ENCODE measurements at places on chromosomes 11 and 22.

GRCh38 chr11:129209891-129210830 is 18.0 kb upstream of the ARHGAP32 start:
- no peak for DNase-seq

GRCh38 chr11:70251659-70252321 is 18.7 kb upstream of the PPFIA1 start:
- peak; percentile 78 for DNase-seq

DNA sequence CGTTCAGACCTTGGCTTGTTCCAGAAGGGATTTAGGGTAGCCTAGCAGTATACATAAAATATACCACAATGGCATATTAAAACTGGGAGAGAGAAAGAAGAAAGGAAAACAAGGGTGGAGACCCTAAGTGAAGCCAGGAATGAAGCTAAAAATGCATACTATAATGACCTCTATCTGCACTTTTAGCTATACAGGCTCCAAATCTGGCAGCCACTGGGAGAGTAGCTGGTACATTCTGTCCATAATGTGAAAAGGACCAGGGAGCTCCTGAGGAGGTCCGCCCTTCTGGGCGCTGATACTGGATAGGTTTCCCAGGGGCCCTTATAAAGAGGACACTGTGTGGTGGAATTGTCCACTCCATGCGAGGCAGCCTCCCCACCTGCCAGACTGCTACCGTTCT is 42.8 kb downstream of the PRDM11 start:
- DNase-seq = no peak

GRCh38 chr11:19976281-19976941 is 183.9 kb downstream of the DBX1 start:
- DNase-seq = no peak

GRCh38 chr11:116460156-116460920 is 312.4 kb downstream of the BUD13 start:
- no peak for DNase-seq

- DNase-seq = no peak
Measured at GRCh38 chr11:130651066-130651855, 202.8 kb downstream of the ADAMTS15 start.

DNA sequence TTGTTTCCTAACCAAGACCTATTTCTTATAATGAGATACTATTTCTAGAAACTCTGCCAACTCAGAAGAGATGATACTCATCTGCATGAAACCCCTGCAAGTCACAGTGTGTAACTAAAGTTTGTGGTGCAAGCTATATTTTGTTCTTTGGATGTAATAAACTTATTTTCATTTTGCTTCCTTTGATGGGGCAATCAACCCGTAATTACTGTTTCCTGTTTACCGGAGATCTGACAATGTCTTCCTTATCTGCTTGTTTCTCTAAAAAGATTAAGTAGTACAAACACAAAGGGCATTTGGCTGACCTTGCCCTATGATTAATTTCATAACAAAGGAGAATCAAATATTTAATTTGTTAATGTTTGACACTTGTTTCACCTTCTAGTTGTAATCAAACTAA is 846.6 kb upstream of the ANO3 start:
- DNase-seq = no peak

- peak; percentile 16 for DNase-seq
Measured at GRCh38 chr11:20669820-20670684, 666 bp downstream of the NELL1 start.

GRCh38 chr11:47726118-47726442 is 10.9 kb upstream of the AGBL2 start:
- DNase-seq = no peak

- no peak for DNase-seq
Measured at GRCh38 chr11:76659672-76660532, 10.6 kb downstream of the LRRC32 start.

- peak; percentile 31 for DNase-seq
Measured at GRCh38 chr11:32729976-32730375, 64.5 kb downstream of the CCDC73 start.

DNA sequence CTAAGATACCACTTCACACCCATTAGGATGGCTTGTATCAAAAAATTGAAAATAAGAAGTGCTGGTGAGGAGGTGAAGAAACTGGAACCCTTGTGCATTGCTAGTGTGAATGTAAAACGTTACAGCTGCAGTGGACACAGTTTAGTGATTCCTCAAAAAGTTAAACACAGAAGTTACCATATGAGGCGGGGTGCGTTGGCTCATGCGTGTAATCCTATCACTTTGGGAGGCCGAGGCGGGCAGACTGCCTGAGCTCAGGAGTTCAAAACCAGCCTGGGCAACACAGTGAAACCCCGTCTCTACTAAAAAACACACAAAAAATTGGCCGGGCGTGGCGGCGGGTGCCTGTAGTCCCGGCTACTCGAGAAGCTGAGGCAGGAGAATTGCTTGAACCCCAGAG is 43.5 kb downstream of the SGSM3 start:
- no peak for DNase-seq

DNA sequence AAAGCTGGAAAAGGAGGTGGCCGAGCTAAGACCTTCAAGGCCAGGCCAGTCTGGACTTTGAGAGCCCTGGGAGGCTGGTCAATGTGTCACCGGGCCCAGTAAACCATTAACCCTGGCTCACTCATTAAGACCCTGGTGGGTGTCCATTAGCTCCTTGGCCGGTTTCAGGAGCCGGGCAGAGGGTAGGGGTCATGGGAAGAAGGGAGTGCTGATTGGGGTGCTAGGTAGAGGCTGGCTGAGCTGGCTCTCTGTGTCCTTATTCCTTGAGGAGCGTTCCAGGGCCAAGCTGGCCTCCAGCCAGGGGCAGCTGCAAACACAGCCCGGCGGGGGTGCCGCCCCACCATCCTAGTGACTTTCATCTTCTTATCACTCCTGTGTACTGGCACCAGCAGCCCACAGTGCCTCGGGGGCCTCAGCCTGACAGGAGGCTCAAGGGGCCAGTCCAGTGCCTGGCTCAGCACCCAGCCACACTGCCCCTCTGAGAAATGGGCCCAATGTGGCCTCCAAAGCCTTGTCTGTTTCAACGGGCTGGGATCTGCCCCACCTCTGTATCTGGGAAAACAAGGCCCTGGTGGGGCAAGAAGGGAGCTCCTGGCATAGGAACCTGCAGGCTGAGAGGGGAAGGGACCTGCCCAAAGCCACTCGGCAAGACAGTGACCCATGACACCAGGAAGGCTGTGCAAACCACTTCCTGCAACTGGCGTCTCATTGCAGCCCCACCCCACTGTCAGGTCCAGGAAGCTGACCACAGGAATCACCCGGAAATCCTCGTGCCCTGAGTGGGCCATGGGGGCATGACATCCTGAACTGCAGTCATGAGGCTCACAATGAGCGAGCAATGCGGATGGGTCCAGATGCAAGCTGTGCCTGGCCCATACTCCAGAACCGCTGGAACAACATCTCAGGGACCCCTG is 15.1 kb upstream of the RGL4 start:
- no peak for DNase-seq

GRCh38 chr11:26583550-26583949 is 11.5 kb upstream of the MUC15 start:
- DNase-seq = no peak

DNA sequence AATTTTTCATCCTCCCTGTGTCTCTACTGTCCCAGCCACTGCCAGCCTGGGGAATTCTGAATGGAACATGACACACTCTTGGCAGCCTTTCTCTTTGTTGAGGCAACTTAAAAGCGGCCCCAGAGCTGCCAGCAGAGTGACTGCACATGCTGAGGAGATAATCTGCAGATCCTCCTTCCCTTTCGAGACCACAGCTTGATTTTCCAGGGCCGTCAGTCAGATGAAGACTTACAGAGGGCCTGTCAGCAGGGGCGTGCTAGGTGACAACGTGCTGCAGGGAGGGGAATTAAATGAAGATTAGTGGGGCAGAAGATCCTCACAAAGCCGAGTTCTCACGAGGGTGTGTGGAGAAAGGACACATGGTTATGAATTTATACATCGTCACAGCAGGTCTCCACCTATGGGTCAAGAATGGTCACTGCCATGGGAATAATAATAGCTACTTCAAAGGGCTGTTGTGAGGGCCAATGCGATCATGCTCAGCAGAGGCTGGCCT is 193.5 kb upstream of the PITPNB start:
- DNase-seq = peak; percentile 64

- DNase-seq = no peak
Measured at GRCh38 chr11:40139066-40139465, 1320.4 kb downstream of the LRRC4C start.

GRCh38 chr22:18119409-18120110 is 9.0 kb downstream of the TUBA8 start:
- DNase-seq = no peak

DNA sequence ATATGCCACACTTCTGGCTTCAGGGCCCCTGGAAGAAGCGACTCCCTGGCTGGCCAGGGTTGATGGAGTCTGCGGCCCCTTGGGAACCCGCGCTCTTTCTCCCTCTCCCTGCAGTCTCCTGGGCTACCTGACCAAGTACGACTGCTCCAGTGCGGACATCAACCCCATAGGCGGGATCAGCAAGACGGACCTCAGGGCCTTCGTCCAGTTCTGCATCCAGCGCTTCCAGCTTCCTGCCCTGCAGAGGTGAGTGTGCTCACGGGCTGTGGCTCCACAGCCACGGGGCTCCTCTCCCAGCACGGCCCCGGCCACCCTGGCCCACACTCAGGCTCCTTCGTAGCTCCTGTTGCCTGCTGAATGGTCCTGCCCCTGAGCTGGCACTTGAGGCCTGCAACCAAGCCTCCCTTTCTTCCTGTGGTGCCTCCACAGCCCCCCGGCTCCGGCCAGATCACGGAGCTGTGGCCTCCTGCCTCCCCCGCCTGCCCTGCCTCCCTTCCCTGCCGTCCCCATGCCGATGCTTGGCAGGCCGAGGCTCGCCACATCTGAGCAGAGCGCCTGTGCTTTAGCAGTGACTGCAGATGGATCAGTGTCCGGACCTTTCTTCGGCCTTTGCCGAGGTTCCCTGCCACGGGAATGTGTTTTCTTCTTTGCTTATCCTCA is 36.2 kb upstream of the KRTAP5-7 start:
- no peak for DNase-seq

DNA sequence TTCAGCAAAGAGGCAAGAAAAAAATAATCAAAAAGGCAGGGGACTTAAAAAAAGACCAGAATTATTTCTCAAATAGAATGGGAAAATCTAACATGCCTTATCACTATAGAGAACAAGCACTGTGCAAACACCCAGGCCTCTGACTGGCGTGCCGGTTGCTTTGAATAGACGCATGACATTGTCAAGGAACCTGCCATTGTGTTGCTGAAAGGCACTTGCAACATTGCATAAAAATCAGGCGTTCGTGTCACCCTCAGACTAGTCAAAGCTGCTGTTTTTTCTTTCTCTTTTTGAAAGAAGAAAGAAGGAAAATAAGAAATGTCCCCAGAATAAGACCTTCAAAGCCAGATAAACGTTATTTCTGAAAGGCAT is 549.3 kb upstream of the CADM1 start:
- no peak for DNase-seq

DNA sequence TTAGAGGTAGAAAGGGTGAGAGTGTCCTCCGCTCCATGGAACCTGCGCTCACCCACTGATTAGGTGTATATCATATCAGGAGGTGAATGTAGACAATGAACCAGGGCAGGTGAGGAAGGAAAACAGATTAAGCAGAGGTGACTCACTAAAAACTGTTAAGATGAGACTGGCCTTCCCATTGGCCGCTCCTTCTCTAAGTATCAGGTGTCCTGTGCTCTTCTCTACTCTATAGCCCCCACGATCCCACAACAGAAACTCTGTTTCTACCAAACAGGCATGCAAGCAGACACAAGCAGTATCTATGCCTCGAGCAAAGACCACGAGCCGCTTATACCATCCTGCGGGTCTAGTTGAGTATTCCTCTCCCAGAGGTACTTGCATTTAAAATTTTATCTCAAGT is 103.1 kb downstream of the SNX19 start:
- no peak for DNase-seq

GRCh38 chr11:86183694-86184093 is 60.9 kb upstream of the EED start:
- DNase-seq = no peak

DNA sequence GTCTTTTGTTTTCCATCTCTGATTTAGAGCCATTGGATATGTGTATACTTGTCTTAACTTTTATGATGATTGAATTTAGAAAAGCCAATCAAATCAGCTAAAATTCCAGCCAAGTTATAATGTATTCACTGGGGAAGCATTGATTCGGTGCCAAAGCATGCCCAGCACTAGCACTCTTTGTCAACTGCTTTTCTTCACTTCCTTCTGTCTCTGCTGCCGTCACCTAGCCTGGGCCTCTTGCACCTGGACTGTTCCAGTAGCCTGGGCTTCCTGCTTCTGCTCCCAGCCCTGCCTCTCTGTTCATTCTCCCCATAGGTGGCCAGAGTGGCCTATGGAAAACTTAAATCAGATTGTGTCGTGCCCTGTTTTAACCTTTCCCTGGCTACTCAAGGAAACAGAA is 80.7 kb downstream of the NAV2 start:
- no peak for DNase-seq

DNA sequence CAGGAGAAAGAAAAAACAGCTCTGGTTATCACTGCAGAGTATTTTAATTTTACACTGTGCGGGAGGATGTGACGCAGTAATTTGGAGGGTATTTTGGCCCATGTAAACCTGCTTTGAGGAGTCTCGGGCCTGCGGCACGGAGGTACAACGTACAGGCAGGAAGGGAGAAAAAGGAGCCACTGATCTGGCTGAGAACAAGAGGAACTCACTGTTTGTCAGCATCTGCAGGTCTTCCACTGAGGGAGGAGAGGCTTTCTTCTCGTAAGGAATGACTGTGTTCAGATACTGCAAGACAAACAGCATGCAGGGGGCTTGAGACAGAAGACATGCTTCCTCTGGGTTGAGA is 44.0 kb downstream of the FEZ1 start:
- DNase-seq = no peak

DNA sequence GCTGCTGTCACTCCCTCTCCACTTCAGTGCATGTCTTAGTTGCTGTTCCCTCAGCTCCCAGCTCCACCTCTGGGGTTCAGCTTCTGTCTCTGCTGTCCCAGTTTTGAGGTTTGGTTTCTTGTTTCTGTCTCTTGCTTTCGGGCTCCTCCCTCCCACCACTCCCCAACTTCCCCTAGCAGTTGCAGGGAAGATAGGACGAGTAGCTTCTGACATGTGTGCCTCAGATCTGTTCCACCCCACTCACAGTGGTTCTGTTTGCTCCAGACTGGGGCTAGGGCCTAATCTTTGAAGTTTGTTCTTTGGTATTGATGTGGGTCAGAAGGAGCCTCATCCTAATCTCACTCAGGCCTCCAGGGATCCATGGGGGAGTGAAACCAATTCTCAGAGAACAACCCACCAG is 2.6 kb upstream of the RRM1 start:
- no peak for DNase-seq

DNA sequence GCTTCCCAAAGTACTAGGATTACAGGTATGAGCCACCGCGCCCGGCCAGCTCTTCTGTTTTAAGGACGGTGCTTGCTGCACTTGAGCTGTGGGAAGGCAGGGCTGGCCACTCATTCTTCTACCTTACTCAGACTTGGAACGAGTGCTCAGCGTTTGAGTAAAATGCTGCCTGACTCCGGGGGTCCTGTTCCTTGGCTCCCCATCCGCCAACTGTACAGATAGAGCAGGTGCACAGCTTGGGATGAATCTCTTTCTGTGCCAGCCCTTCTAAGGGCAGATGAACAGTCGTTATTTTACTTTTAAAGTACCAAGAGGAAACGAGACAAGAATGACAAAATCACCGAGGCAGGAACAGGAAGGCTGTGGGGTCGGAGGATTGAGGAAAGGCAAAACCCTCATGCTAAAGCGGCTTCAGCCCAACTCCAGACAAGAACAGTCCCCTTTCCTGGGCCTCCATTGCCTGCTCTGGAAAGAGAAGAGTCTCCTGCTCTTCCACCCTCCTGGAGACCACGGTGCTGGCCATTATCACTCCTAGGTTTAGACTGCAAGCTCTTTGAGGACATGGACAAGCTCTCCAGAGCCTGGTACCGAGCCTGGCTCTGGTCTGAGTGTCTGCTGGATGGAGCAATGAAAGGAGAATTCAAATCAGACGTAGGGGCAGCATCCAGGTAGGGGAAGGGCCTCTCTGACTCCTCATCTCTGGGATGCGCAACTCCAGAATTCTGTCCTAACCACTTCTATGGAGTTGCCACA is 1.1 kb upstream of the SUN2 start:
- DNase-seq = no peak
